Erythroblast (primary cell): ENCODE measurements at places on chromosomes 7 and 10.

DNA sequence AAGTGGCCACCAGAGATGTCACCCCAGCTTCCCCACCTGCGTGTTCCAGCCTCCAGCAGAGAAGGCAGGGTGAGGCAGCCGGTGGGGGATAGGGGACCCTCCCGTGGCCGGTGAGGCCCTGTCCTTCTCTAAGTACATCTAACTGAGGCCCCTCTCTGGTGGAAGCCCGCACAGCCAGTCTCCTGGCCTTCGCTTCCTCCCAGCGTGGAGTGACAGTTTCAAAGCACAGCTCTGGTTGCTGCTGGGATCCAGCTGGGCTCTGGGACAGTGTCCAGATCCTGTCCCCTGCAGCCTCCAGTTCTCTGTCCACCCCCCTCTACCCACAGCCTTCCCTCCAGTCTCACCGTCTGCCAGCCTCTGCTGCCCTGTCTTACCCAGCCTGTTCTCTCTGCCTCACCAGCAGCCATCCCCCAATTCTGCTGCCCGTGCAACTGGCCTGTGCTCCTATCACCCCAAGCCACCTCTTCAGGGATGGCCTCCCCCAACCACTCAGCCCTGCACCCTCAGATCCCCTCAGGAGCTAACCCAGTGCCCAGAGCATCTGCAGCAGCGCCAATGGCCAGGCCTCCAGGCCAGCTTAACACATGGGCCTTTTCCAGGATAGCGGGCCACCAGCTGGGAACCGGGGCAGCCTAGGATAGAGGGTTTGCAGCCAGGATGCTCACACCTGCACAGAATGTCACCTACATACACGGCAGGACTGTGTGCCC is 16.3 kb upstream of the SH2B2 start:
- no peak for DNase-seq

DNA sequence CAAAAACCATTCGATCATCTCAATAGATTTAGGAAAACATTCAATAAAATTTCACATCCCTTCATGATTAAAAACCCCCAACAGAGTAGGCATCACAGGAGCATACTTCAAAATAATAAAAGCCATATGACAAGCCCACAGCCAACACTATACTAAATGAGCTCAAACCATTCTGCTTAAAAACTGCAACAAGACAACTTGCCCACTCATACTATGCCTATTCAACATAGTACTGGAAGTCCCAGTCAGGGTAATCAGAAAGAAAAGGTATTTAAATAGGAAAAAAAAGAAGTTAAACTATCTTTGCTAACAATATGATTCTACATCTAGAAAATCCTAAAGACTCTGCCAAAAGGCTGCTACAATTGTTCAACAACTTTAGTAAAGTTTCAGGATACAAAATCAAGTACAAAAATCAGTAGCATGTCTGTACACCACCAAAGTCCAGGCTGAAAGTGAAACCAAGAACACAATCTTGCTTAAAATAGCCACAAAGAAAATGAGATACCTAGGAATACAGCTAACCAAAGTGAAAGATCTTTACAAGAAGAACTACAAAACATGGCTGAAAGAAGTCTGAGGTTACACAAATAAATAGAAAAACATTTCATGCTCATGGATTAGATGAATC is 882.6 kb downstream of the GRM8 start:
- no peak for DNase-seq

- DNase-seq, result no peak
These were observed 10.1 kb upstream of the OPN4 start for GRCh38 chr10:86644152-86644793.

DNA sequence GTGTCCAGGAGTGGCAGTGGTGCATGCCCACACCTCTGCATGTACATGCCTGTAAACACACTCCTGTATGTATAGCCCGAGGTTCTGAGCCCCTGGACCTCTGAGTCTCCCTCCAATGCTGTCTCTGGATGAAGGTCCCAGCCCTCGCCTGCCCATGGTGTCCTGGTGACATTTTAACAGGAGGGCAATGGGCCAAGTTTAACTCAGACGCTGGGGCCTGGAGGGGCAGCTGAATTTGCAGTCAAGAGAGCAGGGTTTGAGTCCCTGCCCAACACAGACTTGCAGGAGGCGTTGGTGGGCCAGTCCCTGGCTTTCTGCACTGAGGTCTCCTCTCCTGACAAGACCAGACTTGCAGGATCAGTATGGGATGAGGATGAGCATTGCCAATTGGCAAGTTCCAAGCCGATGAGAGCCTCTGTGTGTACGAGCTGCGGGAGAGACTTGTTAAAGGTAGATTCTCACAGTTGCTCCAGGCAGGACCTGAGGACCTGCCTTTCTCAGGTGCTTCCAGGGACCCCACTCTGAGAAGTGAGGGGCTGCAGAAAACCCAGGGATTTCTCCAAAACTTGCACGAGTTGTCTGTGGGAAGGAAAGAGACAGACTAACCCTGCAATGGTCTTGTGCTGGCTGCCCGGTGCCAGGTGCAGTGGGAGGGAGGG is 141.9 kb downstream of the ELFN1 start:
- no peak for DNase-seq

GRCh38 chr7:5696346-5697110 is 84.9 kb downstream of the RNF216 start:
- no peak for DNase-seq

DNA sequence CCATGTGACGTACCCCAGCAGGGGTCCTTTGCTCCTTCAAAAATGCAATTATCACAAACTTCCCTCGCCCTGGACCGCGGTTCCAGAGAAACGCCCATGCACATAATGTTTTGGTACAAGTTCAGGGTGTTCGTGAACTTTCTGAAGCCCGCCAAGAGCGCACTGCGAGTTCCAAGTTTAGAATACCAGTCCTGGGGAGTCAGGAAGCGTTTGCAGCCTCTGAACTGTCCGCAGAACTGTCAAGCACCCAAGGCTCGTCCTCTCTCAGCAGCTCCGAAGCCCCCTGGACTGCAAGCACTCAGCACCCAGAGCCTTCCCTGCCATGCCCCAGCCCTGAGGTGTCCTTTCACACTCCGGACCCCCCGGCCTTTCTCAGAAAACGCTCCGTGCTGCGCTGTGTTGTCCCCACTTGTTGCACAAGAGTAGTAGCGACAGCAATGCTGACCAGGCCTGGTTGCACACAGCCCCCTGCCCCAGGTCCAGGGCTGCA is 30.3 kb downstream of the CALML3 start:
- DNase-seq, result no peak

GRCh38 chr10:351770-352334 is 216.6 kb downstream of the ZMYND11 start:
- DNase-seq, result no peak

DNA sequence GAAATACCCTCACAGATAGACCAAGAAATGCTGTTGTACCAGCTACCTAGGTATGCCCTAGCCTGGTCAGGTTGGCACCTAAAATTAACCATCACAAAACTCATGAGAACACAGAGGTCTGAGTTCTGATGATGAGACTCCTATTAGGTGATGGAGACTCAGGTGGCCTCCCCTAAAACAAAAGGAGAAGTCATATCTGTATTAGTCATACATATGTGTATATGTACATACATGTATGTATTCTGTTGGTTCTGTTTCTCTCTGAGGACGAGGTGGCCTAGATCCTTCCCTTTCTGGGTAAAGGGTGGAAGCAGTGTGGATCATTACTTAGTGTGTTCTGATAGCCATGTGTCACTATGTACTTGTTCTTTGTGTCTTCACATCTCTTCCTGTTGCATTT is 207.2 kb upstream of the PRSS1 start:
- DNase-seq, result no peak

- no peak for DNase-seq
These were observed 335.1 kb upstream of the SEMA3A start for GRCh38 chr7:84529480-84530205.

- DNase-seq, result no peak
These were observed 160.9 kb upstream of the CSTF2T start for GRCh38 chr10:51860257-51860656.

DNA sequence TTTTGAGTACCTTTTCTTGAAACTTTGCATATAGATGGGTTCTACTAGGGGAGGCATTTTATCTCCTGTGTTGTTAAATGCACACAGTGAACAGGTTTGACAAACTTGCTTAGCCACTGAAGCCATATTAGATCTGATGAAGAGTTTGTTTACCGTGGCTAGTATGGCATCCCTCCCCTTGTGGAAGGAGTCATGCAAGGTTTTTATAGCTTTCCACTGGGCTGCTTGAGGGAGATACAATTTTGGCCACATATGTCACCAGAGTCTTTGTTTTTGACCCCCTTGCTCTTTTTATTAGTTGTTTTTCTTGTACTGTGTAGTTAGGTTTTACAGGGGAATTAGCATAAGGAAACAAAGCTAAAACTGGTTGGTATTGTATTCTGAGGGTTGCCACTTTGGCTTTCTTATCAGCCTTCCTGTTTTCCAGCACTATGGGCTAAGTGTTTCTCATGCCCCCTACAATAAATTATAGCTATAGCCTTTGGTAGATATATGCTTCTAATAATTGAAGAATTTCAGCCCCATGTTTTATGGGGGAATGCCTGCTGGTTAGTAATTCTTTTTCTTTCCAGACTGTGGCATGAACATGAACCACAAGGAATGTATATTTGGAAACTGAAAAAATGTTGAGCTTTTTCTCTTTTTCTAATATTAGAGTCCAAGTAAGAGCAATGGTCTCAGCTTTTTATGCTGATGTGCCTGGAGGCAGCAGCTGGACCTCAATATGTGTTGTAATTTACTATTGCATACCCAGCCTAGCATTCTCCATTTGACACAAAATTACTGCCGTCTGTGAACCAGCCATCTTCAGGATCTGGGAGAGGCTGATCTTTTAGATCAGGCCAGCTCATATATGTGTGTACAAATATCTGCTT is 18.4 kb upstream of the STEAP2 start:
- DNase-seq, result no peak

- DNase-seq, result no peak
These were observed 245.1 kb upstream of the ZWINT start for GRCh38 chr10:56606202-56606601.

DNA sequence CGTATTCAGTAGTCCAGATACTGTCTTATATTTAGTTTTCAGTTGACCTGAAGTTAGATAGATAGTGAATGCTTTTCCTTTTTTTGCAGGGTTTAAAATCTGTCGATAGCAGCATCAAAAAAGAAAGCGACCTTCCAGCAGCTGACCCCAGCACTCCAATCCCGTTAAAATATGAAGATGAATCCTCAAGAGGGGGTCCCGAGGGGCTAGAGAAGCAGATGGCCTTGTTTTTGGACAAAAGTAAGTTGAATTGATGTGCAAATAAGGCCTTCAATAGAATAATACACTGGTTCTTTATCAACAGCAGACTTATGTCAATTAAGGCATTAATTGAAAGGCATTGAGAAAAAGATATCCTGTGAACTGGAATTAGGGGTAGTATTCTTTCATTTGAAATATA is 18.7 kb downstream of the EDRF1 start:
- DNase-seq, result no peak

- DNase-seq, result no peak
These were observed 155.2 kb upstream of the GNAI1 start for GRCh38 chr7:79979437-79979836.

- no peak for DNase-seq
These were observed 27.8 kb downstream of the KCNMA1 start for GRCh38 chr10:77609781-77610272.

GRCh38 chr7:132368246-132368900 is 207.9 kb downstream of the PLXNA4 start:
- no peak for DNase-seq

DNA sequence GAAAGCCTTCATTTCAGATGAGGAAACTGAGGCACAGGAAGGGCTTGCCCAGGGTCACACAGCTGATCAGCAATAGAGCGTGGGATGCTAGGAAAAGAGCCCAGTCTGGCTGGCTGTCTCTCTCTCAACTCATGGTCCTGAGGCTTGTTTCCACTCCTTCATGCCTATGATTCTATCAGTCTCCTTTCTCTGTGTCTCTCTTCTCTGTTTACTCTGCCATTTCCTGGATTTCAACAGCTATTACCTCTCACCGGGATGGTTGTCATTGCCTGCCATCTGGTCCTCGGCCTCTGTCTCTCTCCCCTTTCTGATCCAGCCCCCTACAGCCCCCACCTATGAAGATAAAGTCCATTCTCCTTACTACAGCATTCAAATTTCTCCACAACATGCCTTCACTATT is 93.3 kb upstream of the AGBL3 start:
- no peak for DNase-seq

- DNase-seq, result peak; percentile 89
These were observed 19.8 kb downstream of the HNRNPA2B1 start for GRCh38 chr7:26180792-26181198.
